ENCODE measurements at places on chromosomes 16 and 17.

GRCh38 chr17:77343031-77343800 is 202.4 kb downstream of the SEC14L1 start:
- no peak for DNase-seq

GRCh38 chr17:82134101-82134500 is 36.1 kb upstream of the FASN start:
- DNase-seq: no peak

GRCh38 chr17:5510771-5511170 is 24.4 kb downstream of the MIS12 start:
- no peak for DNase-seq

DNA sequence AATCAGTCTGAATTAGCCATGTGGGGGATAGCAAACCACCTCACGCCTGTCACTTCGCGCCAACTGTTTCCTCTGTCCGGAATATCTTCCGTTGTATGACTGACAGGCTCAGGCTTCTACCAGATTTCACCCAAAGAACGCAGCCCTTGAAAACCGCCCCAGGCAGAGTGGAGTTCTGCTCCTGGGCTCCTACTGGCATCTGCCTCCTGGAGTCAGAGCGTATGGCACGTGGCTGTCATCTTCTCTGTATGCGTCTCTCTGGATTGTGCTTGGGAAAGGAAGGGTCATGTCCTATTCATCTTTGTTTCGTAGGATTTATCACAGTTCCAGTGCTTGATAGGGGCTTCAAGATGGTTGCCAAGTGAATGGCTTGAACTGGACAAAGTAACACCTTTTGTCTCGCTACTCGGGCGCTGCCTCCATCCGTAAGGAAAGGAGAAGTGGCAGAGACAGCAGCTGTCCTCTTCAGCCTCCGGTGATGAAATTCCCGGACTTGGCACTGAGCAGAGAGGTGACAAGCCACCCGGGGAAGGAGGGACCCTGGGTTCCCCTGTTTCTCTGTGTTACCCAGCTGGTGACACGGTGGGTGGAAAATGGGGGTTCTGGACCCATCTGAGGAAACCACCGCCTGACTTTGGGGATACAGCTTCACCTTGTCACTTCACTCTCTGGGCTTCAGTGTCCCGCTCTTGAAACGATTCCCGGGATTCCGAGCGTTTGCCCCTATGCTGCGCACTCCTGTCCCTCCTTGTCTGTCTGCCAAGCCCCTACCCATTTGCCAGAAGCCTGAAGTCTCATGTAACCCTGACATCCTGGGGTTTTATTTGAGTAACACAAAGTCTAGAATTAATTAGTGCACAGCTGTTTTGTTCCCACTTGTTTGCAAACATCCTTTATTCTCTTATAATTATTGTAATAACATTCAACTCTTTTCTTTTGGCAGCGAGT is 13.9 kb downstream of the KIAA0513 start:
- no peak for DNase-seq

DNA sequence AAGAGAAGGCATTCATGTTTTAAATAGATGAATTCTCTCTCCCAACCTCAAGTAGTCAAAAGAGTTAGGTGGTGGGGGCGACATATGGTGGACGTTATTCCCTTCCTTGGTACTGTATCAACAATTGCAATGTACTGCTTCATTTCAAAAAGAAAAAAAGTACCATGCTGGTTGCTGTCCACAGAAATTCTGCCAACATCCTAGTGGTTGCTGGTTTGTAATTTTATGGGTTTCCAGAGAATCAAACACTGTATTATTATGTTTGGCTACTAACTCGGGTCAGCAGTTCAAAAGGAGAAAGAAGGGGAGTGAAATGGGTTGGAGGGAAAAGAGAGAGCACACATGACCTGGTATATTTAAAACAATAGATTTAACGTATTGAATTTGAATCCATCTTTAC is 61.1 kb upstream of the KCNJ16 start:
- DNase-seq: no peak

DNA sequence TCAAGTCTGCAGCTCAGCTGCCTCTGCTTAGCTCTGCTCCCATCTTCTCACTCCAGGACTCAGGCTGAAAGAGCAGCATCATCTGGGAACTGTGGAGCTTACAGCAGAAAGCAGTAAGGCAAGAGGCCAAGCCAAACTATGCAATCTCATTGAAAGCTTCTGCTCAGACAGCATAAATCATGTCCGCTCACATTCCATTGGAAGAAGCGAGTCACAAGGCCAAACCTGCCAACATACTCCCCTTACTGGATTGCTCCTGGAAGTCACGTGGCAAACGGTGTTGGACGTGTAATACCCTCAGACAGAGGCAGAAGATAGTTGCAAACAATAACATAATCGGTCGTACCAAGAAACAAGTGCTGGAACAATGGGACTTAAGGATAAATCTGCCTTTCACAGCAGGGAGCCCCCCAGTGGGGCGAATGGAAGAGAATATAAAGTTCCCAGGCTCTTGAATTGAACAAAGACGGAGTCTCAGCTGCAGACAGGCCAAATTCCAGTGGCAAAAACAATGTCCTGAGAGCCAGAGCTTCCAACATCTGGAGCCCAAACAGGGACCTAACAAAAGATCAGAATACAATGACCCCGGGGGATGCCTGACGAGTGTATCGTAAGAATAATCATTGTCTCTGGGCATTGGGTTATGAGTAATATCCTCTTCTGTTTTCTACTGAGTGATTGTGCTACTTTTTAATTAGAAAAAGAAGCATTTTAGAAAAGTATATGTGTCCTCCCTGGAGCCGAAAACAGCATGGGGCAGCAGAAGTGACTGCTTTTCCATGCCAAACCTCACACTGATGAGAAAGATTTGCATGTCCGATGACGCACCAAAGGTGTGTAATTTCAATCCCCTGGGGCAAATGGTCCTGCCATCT is 68.4 kb downstream of the CMC2 start:
- DNase-seq: no peak

- DNase-seq: no peak
These were observed 143.7 kb upstream of the GNAO1 start for GRCh38 chr16:56047307-56048234.

GRCh38 chr16:75197522-75198134 is 9.3 kb downstream of the CTRB2 start:
- no peak for DNase-seq

- DNase-seq: no peak
These were observed 140.6 kb upstream of the TNRC6C start for GRCh38 chr17:77817953-77818352.

- DNase-seq: no peak
These were observed 1.4 kb upstream of the LLGL1 start for GRCh38 chr17:18224053-18224386.

DNA sequence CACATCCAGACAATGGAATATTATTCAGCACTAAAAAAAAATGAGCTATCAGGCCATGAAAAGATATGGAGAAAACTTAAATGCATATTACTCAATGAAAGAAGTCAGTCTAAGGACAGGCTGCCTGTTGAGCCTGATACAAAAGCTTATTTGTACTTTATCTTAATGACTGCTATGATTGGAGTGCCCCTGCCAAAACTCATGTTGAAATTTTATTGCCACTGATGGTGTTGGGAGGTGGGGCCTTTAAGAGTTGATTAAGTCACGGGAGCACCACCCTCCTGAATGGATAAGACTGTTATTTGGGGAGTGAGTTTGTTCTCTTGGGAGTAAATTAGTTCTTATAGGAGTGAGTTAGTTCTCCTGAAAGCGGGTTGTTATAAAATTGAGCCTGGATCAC is 9.9 kb downstream of the C17orf67 start:
- no peak for DNase-seq

DNA sequence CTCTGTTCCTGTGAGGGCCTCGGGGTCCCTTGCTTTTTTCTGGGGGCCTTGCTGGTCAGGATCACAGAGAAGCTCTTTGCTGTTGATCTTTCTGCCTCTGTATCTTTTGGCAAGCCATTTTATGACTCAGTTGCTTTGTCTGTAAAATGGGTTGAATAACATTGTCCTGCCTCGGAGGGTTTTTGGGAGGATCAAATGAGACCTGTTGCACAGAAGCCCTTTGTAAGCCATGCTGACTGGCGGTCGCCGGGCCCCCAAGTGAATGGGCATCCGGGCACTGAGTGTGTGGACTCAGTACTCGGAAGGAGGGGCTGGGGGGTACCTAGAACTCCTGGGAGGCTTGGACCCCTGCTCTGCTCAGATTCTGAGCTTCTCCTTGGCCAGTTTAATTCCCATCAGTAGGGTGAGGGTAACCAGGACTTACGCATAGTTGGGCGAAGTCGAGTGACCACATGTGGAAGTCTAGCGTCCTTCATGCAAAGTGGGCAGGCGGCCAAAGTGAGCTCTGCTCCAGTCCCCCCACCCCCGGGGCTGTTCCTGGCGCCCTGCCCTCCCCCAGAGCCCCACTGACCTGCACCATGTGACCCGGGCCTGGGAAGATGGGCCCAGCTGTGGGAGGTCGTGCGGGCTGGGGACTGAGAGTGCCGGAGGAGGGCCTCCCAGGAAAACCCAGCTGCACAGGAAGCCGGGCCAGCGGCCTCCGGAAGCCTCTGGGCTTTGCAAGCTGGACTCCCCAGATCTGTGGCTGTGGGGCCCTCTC is 284.0 kb downstream of the SEC14L1 start:
- no peak for DNase-seq

DNA sequence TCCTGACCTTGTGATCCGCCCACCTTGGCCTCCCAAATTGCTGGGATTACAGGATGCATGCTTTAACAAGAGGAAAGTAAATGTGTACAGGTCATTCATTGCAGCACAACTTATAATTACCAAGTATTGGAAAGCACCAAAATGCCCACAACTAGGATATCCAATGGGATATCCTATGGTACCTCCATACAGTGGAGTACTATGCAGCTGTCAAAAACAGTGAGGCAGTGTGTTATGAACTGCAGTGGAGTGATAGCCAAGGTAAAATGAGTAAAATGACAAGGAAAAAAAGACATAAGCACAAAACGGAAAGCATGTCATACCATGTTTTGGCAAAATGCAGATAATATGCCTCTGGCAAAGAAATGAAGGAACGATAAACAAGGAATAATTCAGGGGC is 87.6 kb downstream of the FOXL1 start:
- no peak for DNase-seq

GRCh38 chr16:23950898-23951297 is 115.1 kb downstream of the PRKCB start:
- DNase-seq: no peak

DNA sequence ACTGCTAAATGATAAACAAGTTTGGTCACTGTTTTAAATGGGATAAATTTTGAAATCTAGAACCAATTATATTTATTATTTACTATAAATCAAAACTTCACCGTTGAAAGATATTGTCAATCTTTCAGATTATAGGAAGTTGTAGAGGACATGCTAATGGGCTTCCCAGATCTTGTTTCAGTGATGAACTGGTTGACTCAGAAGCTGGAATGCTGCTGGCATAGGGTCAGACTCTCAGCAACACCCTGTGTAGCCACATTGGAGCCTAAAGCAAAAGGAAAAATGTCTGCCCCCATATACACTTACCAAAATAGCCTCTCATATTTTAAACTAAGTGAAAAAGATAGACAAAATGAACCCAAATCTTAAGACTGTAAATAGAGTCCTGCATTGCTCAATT is 916.9 kb upstream of the SOX9 start:
- no peak for DNase-seq

GRCh38 chr16:52871481-52871880 is 181.2 kb downstream of the CHD9NB start:
- no peak for DNase-seq

- no peak for DNase-seq
These were observed 238.7 kb upstream of the CIBAR2 start for GRCh38 chr16:85350973-85351372.

DNA sequence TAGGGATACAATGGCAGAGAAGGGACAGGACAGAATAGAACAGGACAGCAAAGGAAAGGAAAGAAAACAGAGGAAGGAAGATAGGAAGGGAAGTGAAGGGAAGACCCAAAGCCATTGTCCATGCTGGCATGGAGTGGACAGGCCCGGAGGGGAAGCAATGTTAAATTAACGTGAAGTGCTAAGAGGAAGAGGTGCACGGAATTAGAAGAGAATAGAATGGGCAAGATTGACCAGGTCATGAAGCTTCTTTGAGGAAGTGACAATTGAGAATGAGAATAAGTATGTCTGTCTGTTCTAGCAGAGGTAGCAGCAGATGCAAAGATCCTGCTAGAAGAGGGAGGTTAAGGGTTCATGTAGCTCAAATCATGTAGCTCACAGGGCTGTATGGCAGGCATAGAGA is 117.2 kb downstream of the MAF start:
- DNase-seq: no peak

GRCh38 chr17:65170839-65171238 is 33.7 kb downstream of the RGS9 start:
- no peak for DNase-seq

GRCh38 chr16:11597235-11598095 is 10.7 kb upstream of the LITAF start:
- no peak for DNase-seq

DNA sequence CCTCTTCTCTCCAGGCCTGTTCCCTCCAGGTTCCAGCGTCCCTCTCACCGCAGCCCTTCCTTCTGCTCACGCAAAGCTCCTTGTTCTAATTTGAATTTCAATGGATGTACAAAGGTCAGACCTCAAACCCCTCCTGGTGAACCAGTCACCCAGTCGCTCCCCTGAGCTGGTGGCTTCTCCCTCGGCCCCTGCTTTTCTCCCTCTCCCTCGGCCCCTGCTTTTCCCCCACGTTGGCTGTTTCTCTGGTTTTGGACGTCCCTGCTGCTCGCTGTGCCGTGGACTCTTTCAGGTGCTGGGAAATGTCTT is 8.6 kb upstream of the MSLN start:
- no peak for DNase-seq

DNA sequence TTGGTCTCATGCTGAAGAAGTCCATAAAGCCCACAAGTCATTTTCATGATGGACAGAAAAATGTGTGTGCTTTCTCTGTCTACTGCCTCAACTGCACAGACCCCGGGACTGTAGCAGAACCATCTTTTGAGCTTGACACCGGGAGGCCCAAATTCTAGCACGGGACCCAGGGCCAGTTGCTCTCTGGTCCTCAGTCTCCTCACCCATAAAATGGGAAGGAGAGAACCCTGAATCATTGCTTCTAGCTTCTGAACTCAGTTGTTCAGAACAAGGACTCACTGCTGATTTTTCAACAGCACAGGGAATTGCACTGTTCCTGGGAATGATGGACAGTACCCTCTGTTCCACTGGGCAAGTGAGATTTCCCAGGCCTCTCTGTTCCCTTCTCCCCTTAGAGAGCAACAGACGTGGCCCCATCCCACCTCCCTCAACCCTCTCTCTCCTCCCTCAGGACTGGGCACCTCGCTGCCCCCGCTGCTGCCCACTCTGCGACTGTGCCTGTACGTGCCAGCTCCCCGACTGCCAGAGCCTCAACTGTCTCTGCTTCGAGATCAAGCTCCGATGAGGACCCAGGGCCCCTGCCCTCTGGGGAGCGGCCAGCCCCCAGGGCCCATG is 2.2 kb upstream of the ALDOA start:
- no peak for DNase-seq

DNA sequence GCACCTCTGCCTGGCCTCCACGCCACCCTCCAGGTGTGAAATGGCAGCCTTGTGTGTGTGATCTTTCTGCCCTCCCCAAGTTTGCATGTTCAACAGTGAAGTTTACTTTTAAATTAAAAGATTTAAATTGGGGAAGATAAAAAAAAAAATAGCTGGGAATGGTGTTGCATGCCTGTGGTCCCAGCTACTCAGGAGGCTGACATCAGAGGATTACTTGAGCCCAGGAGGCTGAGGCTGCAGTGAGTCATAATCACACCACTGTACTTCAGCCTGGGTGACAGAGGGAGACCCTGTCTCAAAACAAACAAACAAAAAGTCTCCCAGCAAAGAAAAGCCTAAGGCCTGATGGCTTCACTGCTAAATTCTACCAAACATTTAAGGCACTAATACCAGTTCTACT is 35.4 kb upstream of the RNF43 start:
- no peak for DNase-seq

All from activated T-cell treated with anti-CD3 and anti-CD28 coated beads for 4 hours (primary cell).